PC-9 (cell line): ENCODE measurements at places on chromosomes 12 and 14. TPM values are rescaled to one million over a fixed set of nuclear protein-coding genes. Genes with fewer than 3 reads are reported as not detected.
A peak's percentile ranks its signal among the peaks of the same experiment; 100 is the strongest.

Gene ACOT6
- not detected in 2 replicates for total RNA-seq

Gene TMEM260
- total RNA-seq, result 12.4 and 19.1 TPM in 2 replicates

Gene EXOC3L4
- 0.38 and 1.7 TPM in 2 replicates for total RNA-seq

Gene NAV3
- total RNA-seq, result 4.2 and 13.6 TPM in 2 replicates

Gene SIX6
- total RNA-seq, result not detected in 2 replicates

Gene LRTM2
- not detected in 2 replicates for total RNA-seq

Gene KRT80
- total RNA-seq, result 84.1 and 94.9 TPM in 2 replicates

Gene NUMB
- total RNA-seq, result 59.2 and 64.5 TPM in 2 replicates

Gene PTHLH
- 1.6 and 1.9 TPM in 2 replicates for total RNA-seq

DNA sequence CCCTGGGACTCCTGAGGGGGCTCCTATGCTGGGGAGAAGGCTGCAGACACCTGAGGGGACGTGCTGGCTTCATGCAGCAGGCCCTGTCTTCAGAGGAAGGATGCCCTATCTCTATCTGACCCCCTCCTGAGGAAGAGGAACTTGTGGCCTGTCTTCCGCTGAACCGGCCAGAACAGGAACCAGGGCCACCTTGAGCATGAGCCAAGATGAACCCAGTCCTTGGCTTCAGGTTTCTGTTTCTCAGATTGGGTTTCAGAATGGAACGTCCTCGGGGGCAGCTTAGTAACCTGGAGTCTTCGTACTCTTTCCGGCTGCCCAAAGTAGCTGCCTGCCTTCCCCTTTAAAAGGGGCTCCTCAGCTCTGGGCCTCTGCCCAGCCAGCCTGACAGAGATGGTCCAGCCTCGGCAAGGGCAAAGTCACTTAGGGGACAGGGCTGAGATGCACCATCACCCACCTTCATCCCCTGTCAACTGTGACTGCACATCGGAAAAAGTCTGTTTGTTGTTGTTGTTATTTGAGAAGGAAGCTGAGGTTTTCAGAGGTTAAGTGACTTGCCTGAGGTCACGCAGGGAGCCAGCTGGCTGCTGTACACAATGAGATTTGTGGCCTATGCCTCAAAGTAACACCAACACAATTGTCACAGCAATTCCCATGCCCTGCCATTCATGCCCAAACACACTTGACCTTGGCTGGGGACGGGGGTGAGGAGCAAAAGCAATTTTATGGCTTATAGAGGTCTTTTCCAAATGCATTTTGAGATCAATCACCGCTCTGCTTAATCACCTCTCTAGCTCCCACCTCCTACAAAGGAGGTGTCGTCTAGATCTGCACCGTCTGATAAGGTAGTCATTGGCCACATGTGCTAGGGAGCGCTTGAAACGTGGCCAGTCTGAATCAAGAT, 13.4 kb downstream of the ASB2 start:
- peak; percentile 13 for DNase-seq

DNA sequence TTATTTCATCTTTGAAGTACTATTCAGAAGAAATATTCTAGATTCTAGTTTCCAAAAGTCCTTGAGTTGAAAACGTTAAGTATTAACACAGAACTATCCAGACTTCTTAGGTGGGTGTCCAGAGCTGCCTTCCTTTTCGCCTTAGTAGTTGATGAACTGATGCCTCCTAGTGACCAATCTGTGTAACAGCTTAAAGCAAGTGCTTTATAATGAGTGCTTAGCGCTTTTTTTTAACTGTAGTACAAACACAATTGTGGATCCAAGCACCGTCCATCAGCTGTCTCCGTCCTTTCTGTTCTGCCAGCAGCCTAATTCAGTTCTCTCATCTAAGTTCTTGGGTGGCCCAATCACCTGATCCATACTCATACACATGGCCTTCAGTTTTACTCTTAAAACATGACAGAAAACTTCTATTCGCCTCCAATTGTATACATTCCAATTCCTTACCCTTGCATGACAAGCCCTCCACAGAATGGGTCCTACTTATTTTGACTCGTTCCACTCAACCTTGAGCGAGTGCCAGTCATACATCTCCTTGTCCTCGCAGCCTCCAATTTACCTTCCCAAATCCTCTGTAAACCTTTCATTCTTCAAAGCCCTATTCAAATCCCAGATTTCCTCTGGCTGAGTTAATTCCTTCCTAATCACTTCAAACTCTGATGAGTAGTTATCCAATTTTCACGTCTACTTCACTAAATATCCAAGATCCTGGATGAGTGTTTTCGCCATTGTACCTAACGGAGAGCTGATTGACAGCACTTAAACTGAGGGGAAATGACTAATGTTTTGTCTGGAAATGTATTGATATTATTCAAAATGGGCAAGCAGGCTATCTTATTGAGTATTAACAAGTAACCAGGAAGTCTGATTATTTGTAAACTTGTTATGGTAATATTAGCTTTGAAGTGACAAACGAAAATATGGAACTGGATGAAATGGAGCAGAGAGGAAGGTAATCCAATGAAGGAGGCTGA, 5.8 kb upstream of the PHLDA1 start:
- DNase-seq, result peak; percentile 20

GRCh38 chr12:48189331-48190125, 6.1 kb downstream of the CCDC184 start:
- DNase-seq, result peak; percentile 47

DNA sequence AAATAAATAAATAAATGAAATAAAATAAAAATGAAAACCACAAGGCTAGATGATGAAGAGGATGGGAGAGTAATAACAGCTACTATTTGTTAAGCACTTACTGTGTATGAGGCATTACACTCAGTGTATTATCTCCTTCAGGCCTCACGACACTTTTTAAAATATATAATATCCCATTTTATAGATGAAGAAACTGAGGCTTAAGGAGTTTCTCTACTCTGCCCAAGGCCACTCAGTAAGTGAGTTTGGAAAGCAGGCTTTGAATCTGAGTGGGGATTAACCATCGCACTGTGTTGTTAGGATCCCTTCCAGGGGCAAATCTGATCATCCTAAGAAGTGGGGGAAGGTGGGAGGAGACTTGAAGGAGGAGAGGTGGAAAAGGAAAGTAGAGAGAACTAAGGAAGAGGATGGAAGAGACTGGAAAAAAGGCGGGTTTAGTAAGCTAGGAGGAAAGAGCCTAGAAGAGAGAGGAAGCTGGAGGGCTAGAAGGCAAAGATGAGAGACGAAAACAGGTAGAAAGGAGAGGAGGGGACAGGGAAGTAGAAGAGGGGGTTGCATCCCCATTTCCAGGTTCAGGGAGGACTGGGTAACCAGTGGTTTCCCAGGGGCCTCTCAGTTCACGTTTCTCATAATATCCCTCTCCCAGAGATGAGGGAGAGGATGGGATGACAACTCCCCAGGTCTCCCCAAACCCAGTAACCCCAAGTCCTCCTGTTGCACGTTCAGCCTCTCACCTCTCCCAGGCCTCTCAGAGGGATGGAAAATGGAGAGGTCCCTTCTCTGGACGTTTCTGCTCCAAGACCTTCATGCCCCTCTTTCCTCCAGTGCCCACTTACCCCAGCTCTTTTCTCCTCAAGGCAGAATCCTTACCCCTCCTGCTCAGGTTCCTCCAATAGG, 1.7 kb downstream of the STAT6 start:
- DNase-seq, result no peak

DNA sequence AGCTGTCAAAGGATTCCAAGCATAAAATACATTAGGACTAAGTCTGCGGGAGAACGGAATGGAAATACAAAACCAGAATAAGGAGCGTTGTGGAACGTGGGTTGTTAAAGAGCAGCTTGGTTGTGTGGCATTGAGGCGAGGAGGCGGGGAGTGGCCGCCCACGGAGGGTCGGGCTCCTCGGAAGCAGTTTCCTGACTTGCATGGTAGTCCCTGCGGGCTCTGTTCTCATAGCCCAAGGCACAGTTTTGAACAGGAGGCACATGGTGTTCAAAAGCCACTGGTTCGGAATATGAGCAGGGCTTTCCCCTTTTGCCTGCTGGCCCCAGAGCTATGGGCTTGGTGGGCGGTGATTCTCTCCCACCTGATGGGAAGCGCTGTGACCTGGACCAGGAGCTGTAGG, 12.2 kb downstream of the DDX51 start:
- DNase-seq, result no peak

- no peak for DNase-seq
Observed at GRCh38 chr14:73452341-73453186, 5.8 kb downstream of the NUMB start.

- no peak for DNase-seq
Observed at GRCh38 chr14:72164420-72165228, 232.4 kb downstream of the RGS6 start.

DNA sequence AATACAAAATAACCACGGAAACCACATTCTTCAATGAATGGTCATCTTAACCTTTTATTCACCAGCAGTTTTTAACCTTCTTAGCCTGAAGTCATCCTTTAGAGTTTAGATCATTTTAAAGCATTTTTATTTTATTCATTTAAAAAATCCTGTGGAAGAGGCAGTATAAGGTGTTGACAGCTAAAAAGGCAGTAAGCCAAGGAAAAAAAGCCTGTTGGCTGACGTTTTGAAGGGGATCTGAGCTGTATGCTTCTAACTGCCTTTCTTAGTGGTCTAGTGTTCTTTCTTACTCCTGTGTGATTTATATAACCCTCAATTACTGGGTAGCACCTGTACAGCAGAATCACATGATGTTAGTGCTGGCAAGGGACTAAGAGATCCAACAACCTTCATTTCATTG, 438.3 kb upstream of the SEL1L start:
- no peak for DNase-seq

- no peak for DNase-seq
Observed at GRCh38 chr12:69095765-69096477, 143.4 kb upstream of the CPSF6 start.

DNA sequence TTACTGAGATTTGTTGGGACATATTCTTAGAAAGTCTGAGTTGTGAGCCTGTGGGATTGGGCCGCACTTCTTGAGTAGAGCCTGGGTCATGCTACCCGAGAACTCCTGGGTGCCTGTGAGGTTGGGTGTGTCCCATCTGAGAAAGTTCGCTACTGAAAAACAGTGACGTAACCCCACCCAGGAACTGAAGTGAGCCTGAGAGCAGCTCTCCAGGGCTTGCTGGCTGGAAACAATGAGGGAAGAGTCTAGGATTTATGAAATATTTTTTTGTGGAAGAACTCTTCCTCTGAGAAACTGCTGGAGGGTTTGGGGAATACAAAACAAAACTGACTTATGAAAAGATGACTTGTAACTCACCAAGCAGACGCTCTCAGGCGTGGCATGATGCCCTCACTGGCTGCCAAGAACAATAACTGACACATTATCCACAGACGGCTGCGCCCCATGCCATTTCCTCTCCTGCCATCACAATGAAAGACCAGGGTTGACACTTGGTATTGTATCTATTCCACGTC, 69.2 kb downstream of the RASSF3 start:
- peak; percentile 68 for DNase-seq

- no peak for DNase-seq
Observed at GRCh38 chr14:36701132-36701531, 39.5 kb downstream of the PAX9 start.

DNA sequence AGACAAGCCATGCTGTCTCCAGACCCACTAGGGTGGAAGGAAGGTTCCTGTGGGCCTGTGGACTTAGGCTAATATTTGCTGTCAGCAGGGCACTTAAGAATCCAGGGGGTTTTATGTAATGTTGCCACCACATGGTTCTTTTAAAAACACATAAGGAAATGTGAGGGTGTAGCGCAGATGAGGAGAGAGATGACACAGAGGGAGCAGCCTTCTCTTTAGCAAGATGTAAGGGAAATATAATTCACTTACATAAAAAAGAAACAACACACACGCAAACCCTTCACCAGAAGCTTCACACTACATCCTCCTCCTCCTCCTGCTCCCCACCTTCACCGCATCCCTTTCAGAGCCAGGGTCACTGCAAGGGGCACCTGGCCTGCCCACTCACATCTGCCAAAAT, 4.9 kb upstream of the PIP4K2C start:
- no peak for DNase-seq

- no peak for DNase-seq
Observed at GRCh38 chr12:106975098-106975497, 11.8 kb downstream of the MTERF2 start.

DNA sequence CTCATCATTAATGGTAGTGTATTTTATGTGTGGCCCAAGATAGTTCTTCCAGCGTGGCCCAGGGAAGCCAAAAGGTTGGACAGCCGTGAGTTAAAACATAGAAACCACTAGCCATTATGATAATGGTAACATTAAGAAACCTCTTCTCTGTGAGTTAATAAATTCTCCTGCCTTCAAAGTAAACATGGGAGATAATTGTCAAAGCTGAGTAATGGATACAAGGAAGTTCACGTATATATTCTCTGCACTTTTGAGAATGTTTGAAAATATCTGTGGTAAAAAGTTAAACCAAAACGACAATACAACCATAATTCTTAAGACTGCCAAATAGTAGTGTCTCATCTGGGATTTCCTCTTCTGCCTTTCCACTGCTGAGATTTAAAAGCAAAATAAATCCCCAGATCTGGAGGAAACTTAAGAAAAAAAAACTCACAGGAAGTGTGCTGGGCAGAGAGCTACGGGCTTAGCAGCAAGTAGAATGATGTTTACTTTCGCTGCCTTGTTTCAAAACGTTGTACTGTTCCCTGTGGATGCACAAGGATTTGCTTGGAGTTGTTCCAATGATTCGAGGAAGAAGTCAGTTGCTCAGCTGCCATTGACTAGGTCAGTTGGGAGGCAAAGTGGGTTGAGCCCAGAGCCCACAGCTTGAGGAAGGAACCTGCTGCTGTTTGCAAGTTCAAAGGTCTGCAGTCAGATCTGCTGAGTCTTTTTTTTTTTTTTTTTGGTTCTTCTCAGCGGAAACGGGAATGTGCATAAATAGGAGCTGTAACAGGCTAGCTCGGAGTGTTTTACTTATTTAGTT, 1.7 kb downstream of the TPCN1 start:
- peak; percentile 75 for DNase-seq

- no peak for DNase-seq
Observed at GRCh38 chr12:104292872-104293794, 10.4 kb upstream of the EID3 start.

DNA sequence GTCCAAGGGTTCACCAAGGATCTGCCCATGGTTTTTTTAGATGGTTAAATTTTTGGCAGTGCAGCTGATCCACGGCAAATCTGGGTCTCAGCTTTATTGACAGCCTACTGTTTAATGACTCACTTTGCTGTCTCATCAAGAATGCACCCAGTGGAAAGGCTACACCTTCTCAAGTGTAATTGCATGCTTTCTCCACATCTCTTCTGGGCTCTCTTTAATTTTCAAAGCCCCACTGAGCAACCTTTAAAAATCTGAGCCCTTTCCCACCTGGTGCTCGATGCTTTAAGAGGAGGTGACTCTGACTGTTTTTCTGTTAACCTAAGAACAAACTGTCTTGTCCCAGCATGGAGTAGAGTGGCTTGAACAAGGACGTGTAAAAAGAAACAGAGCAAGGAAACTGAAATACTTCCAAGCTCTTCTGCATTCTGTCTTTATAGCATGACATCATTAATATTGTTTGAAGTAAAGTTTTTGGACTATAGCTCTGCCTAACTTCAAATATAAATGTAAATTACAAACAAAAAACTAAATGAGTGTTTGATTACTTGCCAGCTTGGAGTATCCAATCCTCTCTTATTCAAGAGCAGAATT, 214.2 kb upstream of the KRR1 start:
- DNase-seq, result peak; percentile 57

DNA sequence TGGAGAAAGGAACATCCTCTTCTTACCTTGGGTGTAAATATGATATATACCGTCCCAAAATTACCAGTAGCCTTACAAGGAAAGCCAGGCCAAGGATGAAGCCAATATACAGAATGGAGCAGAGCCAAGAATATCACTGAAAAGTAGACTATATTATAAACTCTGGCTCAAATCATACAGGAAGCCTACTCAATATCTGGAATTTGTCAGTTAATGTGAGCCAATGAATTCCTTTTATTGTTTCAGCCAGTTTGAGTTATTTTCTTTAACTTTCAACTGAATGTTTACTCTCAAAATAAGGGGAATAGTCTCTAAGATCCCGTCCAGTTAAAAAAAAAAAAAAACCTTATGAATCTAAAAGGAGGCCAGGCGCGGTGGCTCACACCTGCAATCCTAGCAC, 9.8 kb upstream of the DENND5B start:
- DNase-seq, result no peak
